ENCODE measurements at places on chromosomes 12 and 14.

DNA sequence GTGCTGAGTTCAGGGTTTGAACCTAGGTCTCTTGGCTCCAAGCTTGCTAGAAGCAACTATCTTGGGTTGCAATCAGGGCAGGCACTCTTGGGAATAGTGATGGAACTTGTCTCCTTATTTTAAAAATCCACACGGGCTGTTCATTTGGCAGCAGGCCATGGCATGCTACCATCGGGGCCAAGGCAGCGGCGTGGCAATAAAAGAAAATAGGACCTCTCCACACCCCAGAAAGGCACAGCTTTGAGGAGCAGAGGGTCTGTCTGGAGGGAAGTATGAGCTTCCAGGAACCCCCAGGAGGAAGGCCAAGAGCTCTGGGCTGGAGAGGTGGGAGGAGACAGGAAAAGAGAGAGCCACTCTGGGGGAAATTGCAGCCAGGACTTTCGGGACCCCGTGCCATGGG is 15.3 kb downstream of the RPS6KL1 start:
- no peak for DNase-seq

DNA sequence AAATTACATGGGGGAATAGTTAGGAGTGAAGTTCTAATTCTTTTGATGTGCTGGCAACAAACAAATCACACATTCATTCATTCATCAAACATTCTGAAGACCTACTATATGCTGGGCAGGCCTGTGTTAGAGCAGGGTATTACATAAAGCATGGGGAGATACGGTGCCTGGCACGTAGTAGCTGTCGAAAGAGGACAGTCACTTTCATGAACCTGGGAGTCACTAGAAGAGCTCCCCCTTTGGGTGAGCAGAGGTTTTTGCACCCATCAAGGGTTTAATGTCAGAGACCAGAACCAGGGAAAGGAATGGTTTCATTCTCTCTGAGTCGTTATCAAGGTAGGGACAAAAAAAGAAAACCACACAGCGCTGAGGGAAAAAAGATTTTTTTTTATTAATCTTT is 10.0 kb downstream of the LHX5 start:
- DNase-seq: no peak

DNA sequence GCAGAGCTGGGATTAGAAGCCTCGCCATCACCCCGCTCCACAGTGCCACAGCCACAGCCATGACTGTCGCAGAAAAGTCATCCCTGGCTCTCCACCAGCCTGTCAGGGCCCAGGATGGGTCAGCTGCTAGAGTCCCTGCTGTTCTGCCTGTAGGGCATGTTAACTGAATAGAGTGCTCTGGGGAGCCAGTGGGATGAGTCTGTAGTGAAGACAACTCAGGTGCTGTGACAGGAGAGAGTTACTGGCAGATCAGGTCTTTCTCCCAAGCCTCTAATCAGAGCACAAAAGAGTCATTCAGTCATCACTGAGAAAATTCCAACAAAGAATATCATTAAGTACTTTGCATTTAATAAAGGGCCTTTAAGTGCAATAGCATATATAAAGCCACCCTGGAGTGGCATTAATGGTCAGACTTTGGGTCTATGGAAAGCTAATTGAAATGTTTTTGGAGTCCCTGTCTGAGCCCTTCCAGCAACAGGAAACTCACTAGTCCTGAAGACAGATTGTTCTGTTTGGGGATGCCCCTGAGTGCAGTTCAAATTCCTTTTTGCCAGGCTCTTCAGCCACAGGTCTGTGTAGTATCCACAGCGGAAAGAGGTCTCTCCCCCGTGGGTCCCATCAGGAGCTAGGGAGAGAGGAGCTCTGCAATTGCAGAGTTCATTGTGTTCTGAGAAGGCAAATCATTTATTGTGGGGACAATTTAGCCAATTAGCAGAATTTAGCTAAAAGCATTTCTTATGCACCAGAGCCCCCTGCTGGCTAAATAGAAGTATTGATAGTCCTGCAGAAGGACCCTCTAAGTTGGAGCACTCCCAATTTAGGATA is 45.2 kb upstream of the C14orf132 start:
- DNase-seq: no peak

GRCh38 chr14:64303471-64303917 is 9.3 kb upstream of the ESR2 start:
- DNase-seq: no peak

DNA sequence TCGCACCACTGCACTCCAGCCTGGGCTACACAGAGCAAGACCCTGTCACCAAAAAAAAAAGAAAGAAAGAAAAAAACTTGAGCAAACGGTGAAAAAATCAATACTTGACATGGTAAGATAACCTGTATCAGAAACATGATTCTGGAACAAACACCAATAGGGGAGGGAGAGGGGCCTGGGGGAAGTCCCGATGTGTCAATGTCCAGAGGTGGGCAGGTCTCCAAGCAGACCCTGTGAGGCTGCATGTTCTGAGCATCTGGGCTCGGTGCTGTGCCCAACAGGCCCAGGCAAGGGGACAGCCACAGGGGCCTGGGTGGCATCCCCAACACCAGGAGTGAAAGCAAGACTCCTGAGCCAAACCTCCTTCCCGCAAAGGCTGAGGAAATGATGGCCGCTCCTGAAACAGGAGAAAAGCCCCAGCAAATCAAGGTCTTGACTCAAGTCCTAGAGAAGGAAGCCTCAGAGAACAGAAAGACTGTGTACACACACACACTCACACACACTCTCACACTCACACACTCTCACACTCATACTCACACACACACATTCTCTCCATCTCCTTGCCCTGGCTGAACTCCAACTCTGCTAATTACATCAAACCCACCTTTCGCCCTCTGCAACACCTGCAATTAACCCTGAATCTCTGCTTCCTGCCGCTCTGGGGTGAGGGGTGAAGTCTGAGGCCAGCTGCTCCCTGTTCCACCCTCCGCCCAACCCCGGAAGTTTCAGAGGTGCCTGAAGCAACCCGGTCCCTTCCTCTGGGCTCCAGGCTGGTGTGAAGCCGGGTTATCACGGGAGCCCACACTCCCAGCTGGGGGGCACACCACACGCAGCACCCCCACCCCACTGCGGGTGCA is 20.4 kb downstream of the CCDC88C start:
- peak; percentile 57 for DNase-seq

DNA sequence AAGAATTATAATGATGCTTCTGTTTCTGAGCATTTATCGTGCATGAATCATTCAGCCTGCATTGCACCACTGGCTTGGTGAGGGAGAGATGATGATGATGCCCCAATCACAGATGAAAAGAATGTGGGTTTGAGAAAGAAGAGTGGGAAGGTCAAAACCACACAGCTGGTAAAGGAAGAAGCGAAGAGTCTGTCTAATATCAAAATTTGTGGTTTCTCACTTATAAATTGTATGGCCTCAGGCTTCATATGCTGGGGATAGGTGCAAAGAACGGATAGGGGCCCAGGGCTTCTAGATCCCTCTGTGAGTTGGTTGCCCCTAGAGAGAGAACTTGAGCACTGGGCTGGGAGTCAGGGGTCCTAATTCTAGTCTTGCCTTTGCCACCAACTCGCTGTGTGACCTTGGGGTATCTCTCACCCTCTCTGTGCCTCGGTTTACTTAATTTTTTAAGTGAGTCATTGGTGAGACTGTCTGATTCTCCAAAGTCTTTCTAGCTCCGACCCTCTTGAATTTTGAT is 2.2 kb downstream of the OASL start:
- no peak for DNase-seq

DNA sequence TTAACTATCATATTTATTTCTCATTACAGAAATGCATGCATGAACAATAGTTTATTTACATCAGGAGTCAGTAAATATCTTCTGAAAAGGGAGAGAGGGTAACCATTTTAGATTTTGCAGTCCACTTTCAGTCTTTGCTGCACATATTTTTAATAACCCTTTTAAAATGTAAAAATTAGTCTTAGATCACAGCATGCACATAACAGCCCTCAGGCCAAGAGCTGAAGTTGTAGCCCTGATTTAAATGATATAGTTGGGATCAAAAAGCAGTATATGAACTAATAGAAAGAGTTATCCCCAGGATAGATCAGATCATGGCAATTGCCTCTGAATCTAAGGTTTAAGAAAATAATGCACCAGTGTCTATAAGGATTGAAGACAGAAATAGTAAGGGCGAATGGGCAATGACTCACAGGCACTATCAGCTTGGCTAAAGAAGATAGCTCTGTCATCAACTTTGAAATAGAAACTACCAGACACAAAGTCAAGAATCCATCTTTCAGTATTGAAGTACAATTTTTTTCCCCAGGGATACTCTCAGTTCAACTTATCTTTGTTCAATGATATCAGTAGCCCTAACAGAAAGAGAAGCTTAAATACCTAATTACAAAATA is 13.1 kb upstream of the CLEC7A start:
- no peak for DNase-seq

DNA sequence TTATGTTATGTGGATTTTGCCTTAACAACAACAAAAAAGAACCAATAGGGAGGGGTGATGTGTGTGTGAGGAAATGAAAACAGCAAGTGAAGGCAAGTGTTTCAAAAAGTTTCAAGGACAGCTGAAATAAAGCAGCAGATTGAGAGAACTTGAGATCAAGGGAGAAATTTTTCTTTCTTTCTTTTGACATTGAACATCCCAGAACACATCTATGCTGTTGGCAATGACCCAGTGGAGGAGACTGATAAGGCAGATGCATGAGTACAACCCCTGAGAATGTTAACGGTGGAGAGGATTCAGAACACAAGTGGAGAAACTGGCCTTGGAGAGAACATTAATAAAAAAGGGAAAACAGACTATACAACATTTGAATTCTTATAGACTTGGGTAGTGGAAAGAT is 2.9 kb downstream of the LLPH start:
- no peak for DNase-seq

- DNase-seq: no peak
Measured at GRCh38 chr14:23431486-23431885, 4.0 kb downstream of the MYH7 start.

DNA sequence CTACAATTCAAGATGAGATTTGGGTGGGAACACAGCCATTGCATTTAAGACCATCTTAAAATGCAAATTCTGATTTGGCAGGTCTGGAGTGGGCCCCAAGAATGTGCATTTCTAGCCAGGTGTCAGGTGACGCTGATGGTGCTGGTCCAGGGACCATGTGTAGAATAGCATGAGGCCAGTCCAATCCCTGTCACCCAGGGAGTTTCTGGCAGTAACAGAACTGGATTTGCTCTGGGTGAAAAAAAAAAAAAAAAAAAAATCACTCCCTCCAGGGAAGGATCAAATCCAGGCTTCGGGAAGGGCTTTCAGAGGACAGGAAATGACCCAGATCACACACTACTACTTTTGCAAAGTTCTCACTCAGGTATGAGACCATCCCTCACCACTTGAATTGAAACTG is 213.2 kb upstream of the NOS1 start:
- DNase-seq: no peak

- DNase-seq: no peak
Measured at GRCh38 chr12:69196302-69197288, 42.8 kb upstream of the CPSF6 start.

DNA sequence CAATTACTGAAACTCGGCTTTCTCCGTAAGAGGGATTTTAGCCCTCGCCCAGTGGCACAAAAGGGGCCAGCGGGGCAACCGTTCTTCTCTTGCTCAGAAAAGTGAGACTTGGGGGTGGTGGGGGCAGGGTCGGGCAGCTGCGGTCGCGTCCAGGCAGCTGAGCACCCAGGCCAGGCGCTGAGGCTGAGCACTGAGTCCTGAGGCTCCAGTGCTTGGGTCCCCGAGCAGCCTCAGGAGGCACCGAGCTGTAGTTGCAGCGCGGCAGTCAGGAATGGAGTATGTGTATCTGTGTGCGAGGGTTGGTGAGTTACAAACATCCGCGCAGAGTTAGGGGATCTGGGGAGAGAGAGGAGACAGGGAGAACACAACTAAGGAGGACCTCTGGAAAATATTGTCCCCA is 4.1 kb upstream of the HOXC6 start:
- no peak for DNase-seq

- no peak for DNase-seq
Measured at GRCh38 chr12:103851127-103851526, 10.1 kb upstream of the NT5DC3 start.

- no peak for DNase-seq
Measured at GRCh38 chr14:103130965-103131364, 7.7 kb downstream of the TNFAIP2 start.

- no peak for DNase-seq
Measured at GRCh38 chr14:76641541-76641940, 119.7 kb upstream of the VASH1 start.

GRCh38 chr12:62914443-62915203 is 20.3 kb downstream of the PPM1H start:
- no peak for DNase-seq
